ENCODE measurements at places on chromosomes 2 and 18.

DNA sequence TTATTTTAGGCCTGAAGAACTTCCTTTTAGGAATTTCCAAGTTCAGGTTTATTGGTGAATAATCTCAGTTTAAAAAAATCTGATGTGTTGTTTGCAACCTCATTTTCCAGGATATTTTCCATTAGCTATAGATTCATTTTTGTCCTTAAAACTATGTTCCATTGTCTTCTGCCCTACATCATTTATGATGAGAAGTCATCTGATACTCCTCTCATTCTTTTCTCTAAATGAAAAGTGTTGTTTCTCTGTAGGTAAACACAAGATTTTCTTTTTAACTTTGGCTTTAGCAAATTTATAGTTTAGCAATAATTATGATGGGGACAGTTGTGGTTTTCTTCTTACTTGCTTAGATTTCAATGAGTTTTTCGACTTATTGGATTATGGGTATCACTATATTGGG, 427.3 kb downstream of the DCDC2C start:
- DNase-seq, result no peak

DNA sequence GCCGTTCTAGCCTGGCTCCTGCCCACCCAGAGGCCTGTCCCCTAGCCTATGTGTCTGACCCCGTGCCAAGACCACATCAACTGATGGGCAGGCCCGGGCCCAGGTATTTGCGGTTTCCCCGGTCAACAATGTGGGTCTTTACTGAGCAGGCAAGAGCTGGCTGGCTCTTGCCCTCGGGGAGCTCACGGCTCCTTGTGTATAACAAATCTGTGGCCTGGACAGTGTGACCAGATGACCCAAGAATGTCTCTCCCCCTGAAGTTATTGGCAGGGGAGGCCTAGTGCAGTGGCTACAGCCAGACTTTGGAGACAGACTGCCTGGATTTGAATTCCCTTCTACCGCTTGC, 179.6 kb downstream of the KLHL29 start:
- DNase-seq, result no peak

DNA sequence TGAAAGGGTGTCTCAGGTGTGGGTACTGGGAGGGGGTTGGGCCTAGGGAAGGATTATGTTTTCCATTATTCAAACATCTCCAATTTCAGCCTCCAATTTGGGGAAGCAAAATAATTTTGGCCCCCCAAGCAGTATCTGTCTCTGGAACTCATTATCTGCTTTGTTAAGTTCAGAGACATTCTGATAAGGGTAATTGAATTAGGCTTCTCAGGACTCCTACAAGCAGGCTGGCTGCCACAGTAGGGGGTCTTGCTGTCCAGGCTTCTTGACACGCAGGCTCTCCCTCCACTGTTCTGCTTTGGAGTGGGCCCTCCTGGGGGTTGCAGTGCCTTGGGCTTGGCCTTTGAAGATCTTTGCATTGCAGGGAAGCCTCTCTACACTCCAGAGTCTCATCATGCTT, 108.1 kb upstream of the SIX2 start:
- no peak for DNase-seq

DNA sequence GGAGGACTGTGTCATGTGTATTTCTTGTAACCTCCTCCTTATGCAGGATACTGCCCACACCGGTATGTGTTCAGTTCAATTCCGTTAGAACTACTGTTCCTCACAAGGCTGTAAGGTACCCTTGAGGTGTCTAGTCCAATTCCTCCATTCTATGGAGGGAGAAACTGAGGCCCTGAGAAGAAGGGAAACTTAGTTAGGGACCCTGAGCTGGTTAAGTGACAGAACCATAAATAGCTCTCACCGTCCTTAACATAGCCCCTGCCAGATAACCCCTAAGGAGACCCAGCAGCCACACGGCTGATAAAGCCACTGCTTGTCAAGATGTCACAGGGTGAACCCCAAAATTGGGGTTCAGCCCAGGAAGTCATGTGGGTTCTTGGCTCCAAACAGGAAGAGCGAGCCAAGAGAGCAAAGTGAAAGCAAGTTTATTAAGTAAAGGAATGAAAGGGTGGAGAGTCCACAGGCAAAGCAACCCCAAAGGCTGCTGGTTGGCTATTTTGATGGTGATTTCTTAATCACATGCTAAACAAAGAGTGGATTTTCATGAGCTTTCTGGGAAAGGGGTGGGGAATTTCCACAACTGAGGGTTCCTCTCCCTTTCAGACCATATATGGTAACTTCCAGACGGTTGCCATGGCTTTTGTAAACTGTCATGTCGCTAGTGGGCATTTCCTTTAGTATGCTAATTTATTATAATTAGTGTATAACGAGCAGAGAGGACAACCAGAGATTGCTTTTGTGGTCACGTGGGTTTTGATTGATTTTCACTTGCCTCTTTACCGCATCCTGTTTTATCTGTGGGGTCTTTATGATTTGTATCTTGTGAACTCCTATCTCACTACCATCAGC, 83.4 kb upstream of the RTN4 start:
- DNase-seq, result no peak

DNA sequence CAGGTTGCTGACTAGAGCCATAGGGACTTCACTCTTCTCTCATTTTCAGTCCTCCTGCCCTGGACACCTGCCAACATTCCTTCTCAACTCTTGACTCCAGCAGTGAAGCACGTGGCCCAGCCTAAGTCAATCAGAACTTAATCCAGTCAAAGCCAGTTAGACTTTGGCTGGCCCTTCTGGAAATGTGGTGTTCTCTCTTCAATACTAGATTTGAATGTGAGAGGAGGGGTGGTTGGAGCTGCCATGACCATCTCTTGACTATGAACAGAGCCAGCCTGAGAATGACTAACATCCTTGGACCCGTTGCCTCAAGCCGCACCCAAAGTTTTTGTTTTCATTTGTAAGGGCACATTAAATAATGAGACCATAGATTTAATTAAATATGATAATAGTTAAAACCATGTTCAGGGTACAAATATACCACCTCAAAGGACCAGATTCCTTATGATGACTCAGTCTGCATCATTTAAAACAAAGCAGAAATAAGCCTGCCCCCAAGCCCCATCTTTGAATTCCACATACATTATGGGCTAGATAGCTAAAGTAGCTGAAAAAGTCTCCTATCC, 49.7 kb upstream of the RASGRP3 start:
- DNase-seq, result no peak

All from left renal pelvis (tissue), 4 donors.